ENCODE measurements at places on chromosomes 13 and 19.

DNA sequence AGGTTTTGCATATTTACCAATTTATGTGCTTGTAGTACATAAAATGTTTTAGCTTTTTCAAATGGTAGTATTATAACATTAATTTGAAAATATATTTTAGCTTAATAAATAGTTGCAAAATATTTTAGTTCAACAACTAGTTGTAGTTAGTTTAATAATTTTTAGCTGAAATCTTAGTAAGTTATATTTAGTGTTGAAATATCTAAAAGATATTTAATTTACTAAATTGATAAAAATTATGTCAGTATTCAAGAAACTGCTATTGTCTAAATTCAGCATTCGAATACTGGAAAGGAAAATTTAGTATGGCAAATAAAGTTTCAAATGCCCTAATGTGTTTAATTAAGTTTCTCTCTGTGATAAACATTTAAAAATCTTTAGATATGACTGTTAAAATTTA, 754.5 kb upstream of the MIR17HG start:
- no peak for DNase-seq

GRCh38 chr13:32426990-32427851, 709 bp downstream of the N4BP2L1 start:
- peak; percentile 43 for DNase-seq

- DNase-seq: no peak
Measured at GRCh38 chr19:35144259-35144599, 1.2 kb downstream of the FXYD7 start.

GRCh38 chr19:31096062-31096830, 253.0 kb downstream of the TSHZ3 start:
- DNase-seq: no peak

GRCh38 chr13:97379386-97379785, 54.6 kb upstream of the RAP2A start:
- no peak for DNase-seq

GRCh38 chr13:76813000-76813691, 73.1 kb downstream of the KCTD12 start:
- DNase-seq: no peak

All from nucleus accumbens (tissue), 56 donors.